ENCODE measurements at places on chromosomes 1 and 21.

- DNase-seq = no peak
Observed at GRCh38 chr1:27416387-27417111, 24.1 kb downstream of the GPR3 start.

- no peak for DNase-seq
Observed at GRCh38 chr1:84913555-84913892, 20.5 kb upstream of the LPAR3 start.

- no peak for DNase-seq
Observed at GRCh38 chr1:125086611-125087010, 3901.8 kb downstream of the SRGAP2C start.

DNA sequence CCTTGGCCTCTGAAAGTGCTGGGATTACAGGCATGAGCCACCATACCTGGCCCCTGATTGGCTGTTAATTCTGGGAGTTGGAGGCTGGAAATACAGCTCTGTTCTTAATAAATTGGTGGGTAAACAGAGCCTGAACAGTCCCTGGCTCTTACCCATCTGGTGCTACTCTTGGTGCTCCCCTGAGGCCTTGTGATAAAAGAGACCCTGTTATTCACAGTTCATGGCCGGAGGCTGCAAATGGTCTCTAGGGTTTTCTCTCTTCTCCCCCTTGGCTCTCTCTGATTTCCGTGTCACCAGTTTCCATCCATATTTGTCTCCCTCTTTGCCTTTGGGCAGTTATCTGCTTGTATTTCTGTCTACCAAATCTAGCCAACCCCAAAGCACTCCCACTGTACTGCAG lies 17.2 kb downstream of the NFASC start:
- no peak for DNase-seq

DNA sequence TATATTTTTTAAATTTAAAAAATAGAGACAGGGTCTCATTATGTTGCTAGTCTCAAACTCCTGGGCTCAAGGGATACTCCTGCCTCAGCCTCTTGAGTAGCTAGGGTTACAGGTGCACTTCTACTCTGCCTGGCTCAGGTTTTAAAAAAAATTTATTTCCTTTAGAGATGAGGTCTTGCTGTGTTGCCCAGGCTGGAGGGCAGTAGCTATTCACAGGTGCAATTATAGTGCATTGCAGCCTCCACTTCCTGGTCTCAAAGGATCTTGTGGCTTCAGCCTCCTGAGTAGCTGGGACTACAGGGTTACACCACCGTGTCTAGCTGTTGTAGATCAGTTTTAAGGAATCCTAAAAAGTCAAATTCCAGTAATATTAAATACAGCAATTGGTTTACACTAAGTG lies 5.0 kb downstream of the RNF11 start:
- DNase-seq = no peak

- DNase-seq = no peak
Observed at GRCh38 chr1:64478594-64479470, 8.9 kb downstream of the CACHD1 start.

GRCh38 chr1:20932437-20932977 lies 145.4 kb upstream of the HP1BP3 start:
- DNase-seq = no peak

- DNase-seq = no peak
Observed at GRCh38 chr1:95604771-95605170, 370.8 kb downstream of the RWDD3 start.

DNA sequence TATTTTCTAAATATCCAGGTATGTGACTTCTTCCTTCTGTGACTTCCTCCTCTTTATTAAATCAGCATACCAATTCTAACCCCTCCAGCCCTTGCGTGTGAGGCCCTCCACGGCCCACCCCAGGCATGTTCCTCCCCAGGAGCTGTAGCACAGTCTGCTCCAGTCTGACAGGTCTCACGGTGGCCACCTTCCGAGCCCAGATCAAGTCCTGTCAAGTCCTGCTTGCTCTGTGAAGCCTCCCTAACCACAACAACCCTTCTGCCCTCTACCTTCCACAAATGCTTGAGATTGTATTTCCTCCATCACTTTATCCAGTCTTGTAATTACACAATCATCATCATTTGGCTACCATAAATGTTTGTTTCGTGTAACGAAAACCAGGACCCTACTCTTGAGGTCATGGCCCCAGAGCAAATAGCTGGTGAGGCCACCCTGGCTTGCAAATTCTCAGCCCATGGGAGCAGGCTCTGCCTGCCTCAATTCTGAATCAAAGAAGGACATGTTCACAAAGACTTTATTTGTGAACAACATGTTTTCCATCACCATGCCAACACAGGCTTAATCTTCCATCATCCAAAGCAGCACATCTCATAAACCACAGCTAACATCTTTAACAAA lies 33.0 kb upstream of the S100A7 start:
- DNase-seq = no peak

GRCh38 chr1:64875101-64875500 lies 91.2 kb downstream of the JAK1 start:
- DNase-seq = no peak

DNA sequence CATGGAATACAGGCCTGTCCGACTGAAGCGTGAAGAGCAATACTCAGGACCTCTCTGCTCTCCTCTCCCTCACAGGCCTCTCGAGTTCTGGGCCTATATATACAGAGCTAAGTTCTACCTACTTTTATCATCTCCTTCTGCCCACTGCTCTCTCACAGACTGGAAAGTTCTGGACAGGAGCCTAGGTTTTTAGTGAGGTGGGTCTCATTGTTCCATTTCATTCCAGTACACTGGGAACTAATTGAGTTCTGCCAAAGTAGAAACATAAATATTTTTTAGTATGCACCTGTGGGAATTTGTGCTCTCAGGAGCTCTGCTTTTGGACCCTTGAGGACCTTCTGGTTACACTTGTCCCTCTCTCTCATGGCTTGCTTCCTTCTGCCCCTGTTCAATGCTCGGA lies at the start of gene TEDDM1:
Gene TEDDM1, minus strand, starts transcription at position 101 of the 400 bp plus-strand sequence. CDS start 182 bp downstream, outside the sequence.
- DNase-seq = no peak

- no peak for DNase-seq
Observed at GRCh38 chr1:94235189-94236012, 2.0 kb downstream of the ARHGAP29 start.

DNA sequence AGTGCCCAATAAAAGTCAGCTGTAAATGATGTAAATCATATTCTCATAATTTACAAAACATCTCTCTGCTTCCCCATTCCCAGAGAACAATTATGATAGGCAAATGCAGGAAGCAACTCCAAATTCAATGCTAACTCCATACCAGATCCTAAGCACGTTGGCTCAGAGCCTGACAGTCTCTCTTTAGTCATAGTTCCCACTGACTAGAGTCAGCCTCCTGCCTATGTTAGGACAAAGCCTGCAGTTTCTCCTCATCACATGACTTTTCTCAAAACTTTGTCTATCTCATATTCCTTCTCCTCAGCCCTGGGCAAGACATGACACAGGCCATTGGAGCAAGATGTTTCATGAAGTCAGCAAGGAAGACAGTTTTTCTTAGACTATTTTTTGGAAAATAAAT lies 101.5 kb upstream of the COL24A1 start:
- DNase-seq = no peak

DNA sequence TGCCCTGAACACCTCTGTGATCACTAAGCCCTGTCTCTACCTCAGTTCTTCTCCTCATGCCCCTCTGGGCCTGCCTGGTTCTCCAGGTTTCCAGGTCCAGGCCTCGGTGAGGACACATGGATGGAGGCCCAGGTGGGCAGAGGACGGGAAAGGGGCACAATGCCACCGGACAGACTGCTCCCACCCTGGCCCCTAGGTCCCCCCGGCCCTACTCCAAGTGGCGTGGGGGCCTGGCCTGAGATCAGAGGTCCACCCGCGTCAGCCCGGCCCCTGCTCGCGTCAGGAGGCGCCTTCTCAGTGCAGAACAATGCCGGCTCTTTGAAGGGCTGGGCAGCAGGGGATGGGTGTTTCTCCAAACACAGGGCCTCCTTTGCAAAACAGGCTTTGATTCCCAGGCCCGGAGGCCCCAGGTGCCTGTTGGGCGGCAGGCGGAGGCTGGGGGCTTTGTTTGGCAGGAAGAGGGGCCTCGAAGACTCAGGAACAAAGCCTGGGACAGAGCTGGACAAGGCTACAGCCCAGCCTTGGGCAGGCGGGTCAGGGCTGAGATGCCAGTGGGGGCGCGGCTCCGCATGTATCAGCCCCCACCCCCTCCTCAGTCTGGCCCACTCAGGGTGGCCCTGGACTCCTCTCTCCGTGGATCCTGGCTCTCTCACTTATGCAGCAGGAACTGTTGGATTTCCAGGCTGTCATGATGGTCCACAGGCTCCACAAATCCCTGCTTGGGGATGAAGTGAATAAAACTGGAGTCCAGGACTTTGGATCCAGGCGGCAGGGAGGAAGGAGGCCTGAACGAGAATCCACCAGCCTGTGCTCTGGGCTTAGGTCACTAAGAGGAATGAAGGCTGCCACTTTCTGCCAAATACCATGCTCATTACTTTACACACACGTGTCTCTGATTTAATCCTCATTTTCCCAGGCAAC lies 77.4 kb upstream of the SLC2A1 start:
- no peak for DNase-seq

DNA sequence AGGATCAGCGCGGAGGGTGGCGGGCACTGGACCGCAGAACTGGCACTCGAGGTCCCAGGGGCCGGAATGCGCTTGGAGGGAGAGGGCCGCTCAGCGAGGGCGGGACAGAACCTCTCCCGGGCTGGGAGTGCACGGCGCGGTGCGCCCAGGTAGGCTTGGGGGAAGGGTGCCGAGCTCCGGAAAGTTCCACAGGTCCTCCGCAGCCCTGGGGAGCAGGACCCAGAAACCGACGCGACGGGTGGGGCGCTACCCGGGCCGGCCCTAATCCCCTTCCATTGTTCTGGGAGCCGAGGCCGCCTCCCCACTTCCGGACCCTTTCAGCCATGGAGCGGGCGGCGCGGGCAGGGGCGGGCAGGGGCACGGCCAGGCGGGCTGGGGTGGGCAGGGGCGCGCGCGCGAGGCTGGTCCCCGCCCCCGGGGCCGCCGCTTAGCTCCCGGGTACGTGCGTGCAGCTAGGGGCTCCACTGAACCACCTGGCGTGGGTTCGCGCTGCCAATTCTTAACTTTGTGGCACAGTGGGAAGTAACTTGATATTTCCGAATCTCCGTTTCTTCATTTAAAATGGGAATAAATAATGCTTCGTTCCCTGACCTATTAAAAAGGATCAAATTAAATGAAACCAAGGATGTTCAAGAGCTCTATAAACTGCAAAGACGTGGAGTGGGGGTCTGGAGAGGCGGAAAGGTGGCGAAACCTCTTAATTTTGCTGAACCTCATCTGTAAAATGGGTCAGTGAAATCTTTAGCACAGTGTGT lies 20.7 kb downstream of the LGR6 start:
- no peak for DNase-seq

GRCh38 chr1:212864201-212864600 lies 6.1 kb downstream of the FLVCR1 start:
- peak; percentile 29 for DNase-seq

- DNase-seq = no peak
Observed at GRCh38 chr1:166730299-166730888, 108.9 kb upstream of the POGK start.

DNA sequence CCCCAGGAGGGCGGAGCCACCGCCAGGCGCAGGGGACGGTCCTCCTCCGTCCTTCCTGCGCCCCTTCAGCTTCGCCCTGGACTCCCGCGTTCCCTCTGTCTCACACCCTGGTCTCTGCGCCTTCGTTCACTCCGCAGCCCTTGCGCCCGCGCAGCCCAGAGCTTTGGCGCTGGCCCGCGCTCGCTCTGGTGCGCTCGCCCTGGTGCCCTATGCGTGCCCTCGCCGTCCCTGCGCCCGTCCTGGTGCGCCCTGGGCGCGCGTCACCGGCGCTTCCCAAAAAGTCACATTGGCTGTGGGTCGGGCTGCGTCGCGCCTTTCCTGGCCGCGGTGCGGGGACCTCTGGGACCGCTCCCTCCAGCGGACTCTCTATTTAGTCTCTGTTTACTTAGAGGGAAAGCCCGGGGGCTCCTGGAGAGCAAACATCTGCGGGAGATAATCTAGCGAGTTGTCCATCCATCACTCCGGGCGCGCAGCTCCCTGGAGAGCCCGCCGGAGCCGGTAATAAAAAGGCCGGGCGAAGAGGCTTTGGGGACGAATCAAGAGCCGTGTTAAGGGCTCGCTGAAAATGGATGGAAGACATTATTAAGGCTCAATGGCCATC lies 178.6 kb downstream of the PRDM16 start:
- DNase-seq = no peak

GRCh38 chr1:200767321-200767720 lies 28.6 kb downstream of the CAMSAP2 start:
- DNase-seq = no peak

GRCh38 chr21:36966821-36967768 lies 626 bp upstream of the HLCS start:
- DNase-seq = no peak

DNA sequence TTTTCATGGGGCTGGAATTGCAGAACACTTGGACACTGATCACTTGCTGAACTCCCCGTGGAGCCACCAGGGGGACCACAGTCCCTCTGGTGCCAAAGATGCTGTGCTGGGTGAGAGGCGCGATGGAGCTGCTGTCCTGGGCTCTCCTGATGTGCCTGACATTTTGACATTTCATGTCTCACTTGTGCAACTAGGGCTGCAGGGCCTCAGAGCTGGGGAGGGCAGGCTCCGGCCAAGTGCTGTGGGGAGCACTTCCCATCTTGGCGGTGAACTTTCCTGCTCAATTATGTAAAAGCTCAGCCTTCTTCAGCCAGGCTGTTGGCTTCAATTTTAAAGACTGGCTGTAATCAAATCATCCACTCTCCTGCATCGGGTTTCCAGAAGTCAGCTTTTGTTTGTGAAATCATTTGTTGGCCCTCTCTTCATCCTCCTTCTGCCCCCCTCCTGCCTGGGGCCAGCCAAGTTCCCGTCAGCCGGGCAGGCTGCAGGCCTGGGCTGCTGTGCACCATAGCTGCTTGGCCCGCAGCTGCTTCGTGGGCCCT lies 36.8 kb downstream of the KCNAB2 start:
- DNase-seq = no peak

DNA sequence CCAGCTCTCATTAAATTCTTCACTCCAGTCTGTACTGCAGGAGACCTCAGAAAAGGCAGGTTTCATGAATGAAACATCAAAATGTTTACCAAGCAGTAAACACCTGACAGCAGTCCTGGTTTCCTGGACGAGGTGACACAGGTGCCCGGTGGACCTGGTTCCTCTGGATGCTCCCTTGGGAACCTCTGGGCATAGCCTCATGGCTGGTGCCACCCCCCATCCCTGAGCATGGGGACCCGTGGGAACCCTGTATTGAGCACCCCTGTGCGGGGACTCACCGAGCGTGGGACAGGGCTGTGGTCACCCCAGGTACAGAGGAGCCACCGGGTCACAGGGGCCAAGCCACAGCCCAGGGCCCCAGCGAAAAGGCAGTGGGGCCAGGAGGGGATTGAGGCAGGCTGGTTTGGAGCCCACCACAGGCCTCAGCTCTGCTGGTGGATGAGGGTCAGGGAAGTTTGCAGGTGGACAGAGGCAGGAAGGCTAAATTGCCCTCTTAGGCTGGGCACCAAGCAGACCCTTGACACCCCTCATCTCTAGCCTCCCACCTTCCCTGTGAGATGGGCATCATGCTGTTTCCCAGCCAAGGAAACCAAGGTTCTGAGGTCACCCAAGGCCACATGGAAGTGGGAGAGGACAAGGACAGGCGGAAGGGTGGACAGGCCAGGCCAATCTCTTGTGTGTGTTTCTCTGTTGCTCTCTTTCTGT lies 158.4 kb downstream of the PTPRU start:
- no peak for DNase-seq

GRCh38 chr1:193973428-193973827 lies 787.0 kb upstream of the B3GALT2 start:
- no peak for DNase-seq

Data from posterior cingulate gyrus (tissue), 11 donors.